ENCODE measurements at places on chromosomes 2 and 18. TPM values are rescaled to one million over a fixed set of nuclear protein-coding genes. Genes with fewer than 3 reads are reported as not detected.
A peak's percentile ranks its signal among the peaks of the same experiment; 100 is the strongest.

PGAP1 gene
- total RNA-seq, result 13.5 TPM

HJURP gene
- total RNA-seq, result 0.13 TPM

ITGB6 gene
- not detected for total RNA-seq

DRC1 gene
- total RNA-seq, result not detected

SLC40A1 gene
- 110 TPM for total RNA-seq

AQP12B gene
- not detected for total RNA-seq

CFAP53 gene
- 1.3 TPM for total RNA-seq

TUBA3D gene
- total RNA-seq, result not detected

FNDC4 gene
- total RNA-seq, result 82.0 TPM

MYO3B gene
- not detected for total RNA-seq

LIPT1 gene
- total RNA-seq, result 3.4 TPM

NEU2 gene
- total RNA-seq, result not detected

PSMA8 gene
- total RNA-seq, result not detected

IL1RN gene
- total RNA-seq, result 5.4 TPM

SIX3 gene
- total RNA-seq, result not detected

MRO gene
- total RNA-seq, result 3.5 TPM

DNA sequence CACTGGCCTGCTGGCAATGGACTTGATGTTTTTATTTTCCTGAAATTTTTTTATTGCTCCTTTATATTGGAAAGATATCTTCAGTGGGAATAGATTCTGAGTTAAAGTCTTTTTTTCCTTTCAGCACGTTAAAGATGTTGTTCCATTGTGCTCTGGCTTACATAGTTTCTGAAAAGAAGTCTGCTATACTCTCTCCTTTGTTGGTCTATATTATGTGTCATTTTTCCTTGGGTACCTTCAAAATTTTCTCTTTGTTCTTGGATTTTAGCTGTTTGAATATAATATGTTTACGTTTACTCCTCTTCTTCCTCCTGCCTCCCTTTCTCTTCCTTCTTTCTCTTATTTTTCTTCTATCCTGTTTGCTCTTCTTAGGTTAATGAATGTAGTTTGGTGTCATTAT is 105.5 kb downstream of the CAPN13 start:
- no peak for DNase-seq

DNA sequence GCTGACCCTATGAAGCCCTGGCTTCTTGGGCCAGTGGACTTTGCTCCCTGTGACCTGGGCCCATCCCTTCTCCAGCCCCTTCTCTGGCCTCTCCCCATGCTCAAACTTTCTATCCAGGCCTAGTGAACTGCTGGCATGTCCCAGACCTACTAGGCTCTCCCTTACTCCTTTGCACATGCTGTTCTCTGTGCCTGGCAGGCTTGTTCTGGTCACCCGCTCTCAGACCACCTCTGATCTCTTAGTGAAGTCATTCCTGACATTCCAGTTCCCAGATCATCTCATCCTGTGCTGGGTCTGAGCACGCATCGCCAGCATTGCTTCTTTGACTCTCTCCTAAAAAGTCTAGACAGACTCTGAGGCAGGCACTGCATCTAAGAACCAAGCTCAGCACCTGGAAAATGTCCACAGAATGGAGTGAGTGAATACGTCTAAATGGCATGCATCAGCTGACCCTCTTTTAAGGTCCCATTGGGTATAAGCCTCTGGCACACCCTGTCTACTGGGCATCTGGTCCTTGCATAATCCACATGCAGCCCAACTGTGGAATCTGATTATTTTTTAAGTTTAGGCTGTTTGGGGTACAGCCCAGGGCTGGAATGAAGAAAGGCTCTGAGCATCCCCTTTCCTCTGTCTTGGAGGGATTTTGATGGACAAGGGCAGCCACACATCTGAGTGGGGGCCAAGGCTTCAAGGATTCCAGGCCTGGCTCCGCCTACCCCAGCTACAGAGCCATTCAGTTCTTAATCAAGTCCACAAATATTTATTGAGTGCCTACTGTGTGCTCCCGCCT is 130.6 kb upstream of the HAAO start:
- peak; percentile 15 for DNase-seq

GRCh38 chr2:71609958-71610357 is 156.6 kb downstream of the DYSF start:
- peak; percentile 7 for DNase-seq

DNA sequence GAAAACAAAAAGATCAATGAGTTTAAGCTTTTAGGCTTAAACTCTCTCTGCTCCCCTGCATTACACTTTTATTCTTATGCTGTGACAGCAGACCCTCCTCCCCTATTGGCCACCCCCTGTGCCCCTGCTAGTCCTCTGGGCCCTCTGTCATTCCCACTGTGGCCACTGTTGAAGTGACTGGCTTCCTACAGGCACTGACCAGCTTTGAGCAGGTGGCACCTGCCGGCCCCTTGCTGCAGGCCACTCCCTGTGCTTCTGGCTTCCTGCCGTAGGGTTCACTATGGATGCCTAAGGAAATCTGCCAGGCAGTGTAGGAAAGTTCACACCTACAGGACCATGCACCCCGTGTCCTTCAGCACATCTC is 156.5 kb upstream of the L3MBTL4 start:
- DNase-seq, result no peak

DNA sequence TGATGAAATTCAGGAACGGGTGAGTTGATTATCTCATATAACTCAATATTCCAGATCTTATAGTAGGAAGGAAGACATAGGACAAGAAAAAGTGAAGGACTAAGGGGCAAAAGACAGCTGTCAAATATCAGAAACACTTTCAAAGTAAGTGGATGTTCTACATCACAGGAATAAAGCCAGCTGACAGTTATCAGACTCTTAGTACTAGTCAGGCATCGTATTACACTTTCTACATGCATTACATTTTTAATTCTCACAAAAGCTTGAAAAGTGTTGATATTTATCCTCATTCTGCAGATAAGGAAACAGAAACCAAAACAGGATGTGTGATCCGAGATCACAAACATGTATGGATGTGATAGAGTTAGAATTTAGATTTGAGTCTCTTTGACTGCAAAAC is 63.4 kb downstream of the DNAH6 start:
- DNase-seq, result no peak

DNA sequence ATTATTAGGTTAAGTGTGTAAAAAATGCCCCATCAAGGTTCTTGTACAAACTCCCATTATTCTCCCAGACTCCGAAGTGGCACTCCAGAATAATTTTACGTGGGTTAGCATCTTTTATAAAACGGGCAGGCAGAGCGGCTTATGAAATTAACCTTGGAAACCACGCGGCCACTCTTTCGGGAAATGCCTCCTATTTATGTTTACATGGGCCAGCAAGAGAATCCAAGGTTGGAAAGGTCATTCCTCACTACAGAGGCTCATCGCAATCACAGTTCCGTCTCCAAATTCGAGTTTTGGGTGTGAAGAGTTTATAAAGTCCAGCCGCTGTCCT is 1.2 kb upstream of the IMPA2 start:
- DNase-seq, result no peak

- no peak for DNase-seq
These were observed 18.8 kb downstream of the FBXO41 start for GRCh38 chr2:73265298-73266060.

DNA sequence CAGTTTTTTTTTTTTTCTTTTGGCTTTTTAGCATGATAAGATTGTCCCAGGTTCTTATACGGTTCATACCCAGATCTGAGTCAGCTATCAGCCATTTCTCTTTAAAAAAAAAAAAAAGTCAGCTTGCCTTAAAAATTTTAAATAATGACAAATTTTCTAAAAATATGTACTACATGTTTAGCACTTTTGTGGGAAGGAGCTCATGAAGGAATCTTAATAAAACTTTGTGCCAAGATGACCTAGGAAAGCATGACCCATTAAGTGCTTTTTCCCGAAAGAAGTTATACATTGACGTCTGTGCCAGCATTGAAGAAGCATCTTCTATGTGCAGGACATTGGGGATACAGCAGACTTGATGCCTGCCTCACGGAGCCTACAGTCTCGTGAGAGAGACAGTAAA is 4.5 kb upstream of the RBMS1 start:
- DNase-seq, result no peak

DNA sequence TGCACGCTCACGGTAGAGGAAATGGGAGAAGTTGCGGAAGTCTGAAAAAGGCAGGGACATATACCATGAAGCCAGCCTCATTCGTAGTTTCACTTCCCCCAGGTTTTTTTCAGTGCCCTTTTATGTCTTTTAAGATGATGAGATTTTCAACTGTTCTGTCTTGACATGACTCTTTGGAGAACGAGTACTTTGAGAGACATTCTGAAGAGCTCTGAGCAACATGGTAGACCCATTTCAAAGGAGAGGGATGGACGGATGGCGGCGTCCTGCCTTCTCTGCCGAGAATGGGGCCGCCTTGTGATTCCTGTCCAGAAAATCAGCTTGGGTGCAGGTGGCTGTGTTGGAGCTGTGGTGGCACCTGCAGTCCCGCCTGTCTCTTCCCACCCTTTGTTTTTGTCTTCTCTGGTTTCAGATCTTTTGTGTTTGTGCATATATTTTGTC is 41.7 kb downstream of the SH3BP4 start:
- no peak for DNase-seq

GRCh38 chr18:79692886-79693285 is 13.3 kb downstream of the CTDP1 start:
- DNase-seq, result no peak

DNA sequence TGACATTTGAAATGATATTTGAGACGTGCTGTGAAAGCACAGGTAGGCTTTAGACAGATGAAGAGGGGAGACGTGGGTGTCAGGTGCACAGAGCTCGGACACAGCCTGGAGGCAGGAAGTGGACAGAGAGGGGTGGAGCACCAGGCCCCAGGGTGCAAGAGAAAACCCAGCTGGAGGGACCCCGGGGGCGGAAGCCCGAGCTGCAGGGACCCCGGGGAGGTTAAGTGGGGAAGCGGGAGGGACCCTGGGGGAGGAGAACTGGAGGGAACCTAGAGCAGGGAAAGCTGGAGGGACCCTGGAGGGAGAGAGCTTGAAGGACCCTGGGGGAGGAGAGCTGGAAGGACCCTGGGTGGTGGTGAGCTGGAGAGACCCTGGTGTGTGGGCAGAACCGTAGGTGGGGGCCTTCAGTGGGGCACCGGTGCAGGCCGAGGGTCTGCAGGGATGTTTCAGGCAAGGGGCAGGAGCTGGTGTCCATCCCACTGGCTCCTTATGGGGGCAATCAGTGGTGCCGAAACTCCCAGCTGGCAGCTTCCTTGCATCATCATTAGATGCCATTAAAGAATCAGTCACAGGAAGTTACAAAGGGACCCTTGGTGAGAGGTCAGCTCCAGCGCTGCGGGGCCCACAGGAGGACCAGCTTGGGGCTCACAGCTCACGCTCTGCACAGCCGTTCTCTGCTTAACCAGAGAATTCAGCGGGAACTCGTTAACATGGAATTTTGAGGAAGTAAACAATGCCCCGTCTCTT is 246.6 kb downstream of the EIPR1 start:
- DNase-seq, result no peak

DNA sequence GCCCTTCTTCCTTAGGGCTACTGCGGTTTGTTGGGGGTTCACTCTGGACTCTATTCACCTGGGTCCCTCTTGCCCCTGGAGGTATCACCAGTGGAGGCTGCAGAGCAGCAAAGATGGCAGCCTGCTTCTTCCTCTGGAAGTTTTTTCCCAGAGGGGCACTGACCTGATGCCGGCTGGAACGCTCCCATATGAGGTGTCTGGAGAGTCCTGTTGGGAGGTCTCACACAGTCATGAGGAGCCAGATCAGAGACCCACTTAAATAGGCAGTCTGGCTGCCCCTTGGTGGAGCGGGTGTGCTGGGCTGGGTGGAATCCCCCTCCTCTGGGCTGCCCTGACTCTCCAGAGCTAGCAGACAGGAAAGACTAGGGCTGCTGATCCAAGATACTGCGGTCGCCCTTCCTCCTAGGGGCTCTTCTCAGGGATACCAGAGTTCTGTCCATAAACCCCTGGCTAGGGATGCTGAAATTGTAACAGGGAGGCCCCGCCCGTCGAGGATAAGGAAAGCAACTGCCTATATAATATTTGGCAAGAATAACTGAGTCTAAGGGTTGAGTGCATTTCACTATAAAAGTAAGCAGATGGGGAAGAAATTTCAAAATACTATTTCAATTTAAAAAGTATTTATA is 140.7 kb downstream of the NOL4 start:
- no peak for DNase-seq

- no peak for DNase-seq
These were observed 121.8 kb downstream of the SETBP1 start for GRCh38 chr18:44802508-44802907.

DNA sequence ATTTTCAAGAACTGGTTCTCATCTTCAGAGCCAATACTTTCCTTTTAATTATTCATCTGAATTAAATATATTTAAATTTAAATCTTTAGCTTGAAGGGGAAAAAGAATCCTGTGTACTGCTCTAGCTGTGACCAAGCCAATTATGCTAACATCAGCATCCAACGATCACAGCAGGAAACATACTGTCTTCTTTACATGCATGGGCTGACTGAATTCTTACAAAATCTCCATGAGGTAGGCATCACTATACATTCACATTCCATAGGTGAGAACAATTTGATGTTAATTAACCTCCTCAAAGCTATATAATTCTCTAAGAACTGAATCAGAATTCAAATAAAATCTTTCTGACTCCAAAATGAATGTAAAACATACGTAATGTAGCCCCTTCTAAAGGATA is 118.8 kb upstream of the MAP2 start:
- no peak for DNase-seq

DNA sequence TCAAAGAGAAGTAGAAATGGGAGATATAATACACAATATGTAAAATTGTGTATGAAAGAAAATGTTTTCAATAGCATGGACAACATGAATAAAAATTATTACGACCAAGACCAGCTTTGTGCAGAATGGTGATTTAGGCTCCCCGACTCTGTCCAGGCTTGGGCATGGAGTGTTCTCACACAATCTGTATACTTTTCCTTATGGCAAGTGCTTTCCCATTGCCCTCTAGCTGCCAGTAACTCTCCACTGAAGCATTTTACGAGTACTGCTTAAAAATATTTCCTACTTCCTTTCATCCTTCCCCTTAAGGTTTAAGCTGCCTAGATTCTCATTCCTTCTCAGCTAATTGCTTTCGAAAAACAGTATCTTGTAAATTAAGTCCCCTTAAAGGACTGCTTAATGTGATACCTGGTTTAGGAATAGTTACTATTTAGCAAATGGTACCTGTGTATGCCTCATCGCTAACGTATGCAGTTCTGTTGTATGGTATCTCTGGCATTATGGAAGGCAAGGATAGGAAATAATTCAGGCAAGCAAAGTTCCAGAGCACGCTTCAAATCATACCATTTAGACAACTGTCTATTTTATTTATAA is 714.6 kb downstream of the ERBB4 start:
- DNase-seq, result no peak

GRCh38 chr2:60821587-60822302 is 59.6 kb upstream of the REL start:
- no peak for DNase-seq

- no peak for DNase-seq
These were observed 27.0 kb upstream of the TWIST2 start for GRCh38 chr2:238820916-238821315.

DNA sequence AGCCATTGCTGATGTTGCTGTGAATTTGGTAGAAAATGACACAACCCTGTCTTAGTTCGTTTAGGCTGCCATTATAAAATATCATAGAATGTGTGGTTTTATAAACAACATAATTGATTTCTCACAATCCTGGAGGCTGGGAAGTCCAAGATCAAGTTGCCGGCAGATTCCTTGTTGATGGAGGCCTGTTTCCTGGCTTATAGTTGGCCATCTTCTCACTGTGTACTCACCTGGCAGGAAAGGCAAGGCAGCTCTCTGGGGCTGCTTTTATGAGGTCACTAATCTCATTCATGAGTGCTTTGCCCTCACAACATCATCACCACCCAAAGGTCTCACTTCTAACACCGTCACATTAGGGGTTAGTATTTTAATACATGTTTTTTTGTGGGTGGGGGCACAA is 58.4 kb downstream of the PHLPP1 start:
- no peak for DNase-seq

Measured in omental fat pad (tissue), 4 donors.